ENCODE measurements at places on chromosomes 6 and 20. TPM values are rescaled to one million over a fixed set of nuclear protein-coding genes. Genes with fewer than 3 reads are reported as not detected.

DNA sequence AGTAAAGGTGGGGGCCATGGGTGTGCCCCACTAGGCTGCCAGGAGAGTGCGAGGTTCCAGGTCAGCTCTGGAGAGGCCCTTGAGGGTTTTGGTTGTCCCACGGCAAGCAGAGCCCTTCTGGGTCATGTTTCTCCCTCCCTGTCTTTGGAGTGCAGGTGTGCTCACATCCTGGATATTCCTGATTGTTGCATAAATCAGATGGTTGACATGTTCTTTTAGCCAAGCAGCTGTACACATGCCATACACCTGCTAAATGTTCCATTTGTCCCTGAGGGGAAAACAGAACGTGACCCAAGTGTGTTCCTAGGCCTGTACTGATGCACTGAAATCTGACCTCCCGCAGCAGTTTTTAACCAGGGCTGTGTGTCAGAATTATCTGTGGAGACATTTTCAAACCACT, 77.5 kb upstream of the BEND3 start:
- peaks cover 50% of the 10 kb centered on the region for H3K36me3 ChIP-seq
- no peak for DNase-seq
- H3K27ac ChIP-seq = no peak overlapping the region

MICB gene
- 13.8 TPM for total RNA-seq

SLC12A5 gene
- 4.0 TPM for total RNA-seq

GRCh38 chr6:167005350-167006159, 6.4 kb downstream of the CEP43 start:
- H3K4me1 ChIP-seq = peaks cover 20% of the 10 kb centered on the region
- no peak overlapping the region for H3K27ac ChIP-seq
- peaks cover 23% of the 10 kb centered on the region for H3K36me3 ChIP-seq
- DNase-seq = no peak
- no peaks in the 10 kb centered on the region for H3K27me3 ChIP-seq
- H3K4me3 ChIP-seq = no peak overlapping the region

- DNase-seq = peak; percentile 76
- peaks cover 33% of the 10 kb centered on the region for H3K27me3 ChIP-seq
- H3K36me3 ChIP-seq = no peaks in the 10 kb centered on the region
- peak overlapping the region; percentile 38 for H3K4me3 ChIP-seq
Measured at GRCh38 chr20:36861875-36862801, 13.8 kb upstream of the TLDC2 start.

- H3K27me3 ChIP-seq = no peaks in the 10 kb centered on the region
- no peak overlapping the region for H3K4me3 ChIP-seq
- DNase-seq = peak; percentile 66
- H3K27ac ChIP-seq = peak overlapping the region; percentile 87
- H3K4me1 ChIP-seq = peaks cover 41% of the 10 kb centered on the region
Measured at GRCh38 chr6:129748212-129748900, 38.4 kb upstream of the ARHGAP18 start.

SMLR1 gene
- total RNA-seq = not detected
